ENCODE measurements at places on chromosomes 2 and 18.

GRCh38 chr2:204665771-204666170 lies 120.5 kb downstream of the PARD3B start:
- no peak for DNase-seq

- no peak for DNase-seq
Measured at GRCh38 chr2:8546612-8547283, 135.1 kb upstream of the ID2 start.

DNA sequence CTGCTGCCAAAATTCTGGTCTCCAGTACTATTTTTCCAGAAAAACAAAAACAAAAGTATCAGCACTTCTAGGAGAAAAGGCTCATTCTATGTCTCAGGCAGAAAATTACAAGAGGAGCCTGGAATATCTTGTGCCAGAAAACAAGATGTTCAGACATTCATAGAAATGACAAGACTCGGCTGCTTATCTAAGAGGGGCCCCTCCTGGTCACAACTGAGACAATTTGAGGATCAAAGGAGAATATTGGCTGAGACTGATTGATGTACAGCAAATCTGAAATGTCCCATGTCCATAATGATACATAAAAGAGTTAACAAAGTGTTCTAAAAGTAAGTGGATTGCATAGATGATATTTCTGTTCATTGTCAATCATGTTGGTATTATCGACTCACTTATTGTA lies 2.4 kb upstream of the RPS7 start:
- DNase-seq, result no peak

DNA sequence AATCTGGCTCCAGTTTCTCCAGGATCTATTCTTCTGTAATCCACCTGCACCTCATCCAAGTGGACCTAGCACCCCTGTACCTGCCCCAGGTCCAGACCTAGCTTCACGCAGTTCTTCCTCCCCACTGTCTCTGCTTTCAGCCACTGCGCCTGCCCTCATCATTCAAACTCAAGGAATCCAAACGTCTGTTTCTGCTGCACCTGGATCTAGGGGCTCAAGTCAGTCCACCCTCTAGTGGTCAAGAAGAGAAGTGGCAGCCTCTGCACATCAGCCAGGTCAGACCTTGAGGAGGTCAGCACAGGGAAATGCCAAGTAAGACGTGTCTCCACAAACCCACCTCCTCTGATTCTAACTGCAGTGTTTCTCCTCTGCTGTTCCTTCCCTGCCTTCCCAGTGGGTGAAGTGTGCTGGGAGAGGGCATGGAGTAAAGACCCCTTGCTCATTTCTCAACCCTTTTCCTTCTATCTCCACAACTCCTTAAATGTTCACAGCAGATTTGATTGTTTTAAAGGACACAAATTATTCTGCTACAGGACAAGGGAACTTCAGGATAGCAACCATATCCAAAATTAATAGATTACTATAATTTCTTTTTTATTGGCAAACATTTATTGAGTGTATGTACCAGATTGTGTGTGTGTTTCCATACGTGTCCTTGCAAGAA lies 8.6 kb upstream of the RNF152 start:
- peak; percentile 57 for DNase-seq

DNA sequence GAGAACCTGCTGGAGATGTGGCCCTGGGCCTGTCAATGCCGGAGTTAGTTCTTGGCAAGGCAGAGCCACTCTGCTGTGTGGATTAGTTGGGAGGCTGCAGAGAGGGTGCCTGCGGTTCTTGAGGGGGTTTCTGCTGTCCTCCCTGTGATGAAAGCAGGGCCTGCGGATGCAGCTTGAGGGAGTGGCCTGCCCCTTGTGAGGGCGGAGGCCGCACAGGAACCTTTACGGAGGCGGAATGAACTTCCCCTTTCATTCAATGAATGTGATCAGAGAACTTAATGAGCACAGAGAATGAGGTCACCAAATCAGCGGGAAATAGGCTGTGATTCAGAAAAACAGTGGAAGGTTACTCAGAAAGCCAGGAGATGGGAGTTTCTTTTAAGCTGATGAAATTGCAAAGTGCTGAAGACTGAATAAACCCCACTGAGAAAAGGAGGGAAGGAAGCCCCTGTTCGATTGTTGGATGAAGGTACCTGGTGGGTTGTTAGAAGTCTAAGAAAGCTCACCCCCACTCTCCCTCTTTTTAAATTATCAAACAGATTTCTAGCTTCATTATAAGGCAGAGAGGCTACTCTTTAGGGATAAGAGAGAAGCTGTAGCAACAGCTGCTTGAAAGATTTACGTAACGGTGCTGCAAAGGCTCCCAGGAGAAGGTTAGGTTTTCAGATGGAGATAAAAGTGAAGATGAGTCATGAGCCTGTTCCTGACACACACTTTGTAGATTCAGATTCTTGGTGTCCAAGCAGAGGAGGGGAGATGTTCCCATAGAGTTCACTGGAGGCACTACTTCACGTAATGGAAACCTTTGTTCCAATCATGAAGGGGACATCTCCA lies 47.4 kb downstream of the VWA3B start:
- DNase-seq, result peak; percentile 69

- no peak for DNase-seq
Measured at GRCh38 chr18:984004-984403, 79.3 kb downstream of the ADCYAP1 start.

- DNase-seq, result no peak
Measured at GRCh38 chr2:121887513-121888188, 132.2 kb downstream of the TSN start.

GRCh38 chr2:46157072-46157965 lies 139.9 kb upstream of the EPAS1 start:
- DNase-seq, result no peak
